ENCODE measurements at places on chromosomes 16 and 17.

GRCh38 chr16:77541165-77541564 lies 106.3 kb upstream of the ADAMTS18 start:
- no peak for DNase-seq

GRCh38 chr17:4165301-4166010 lies 22.5 kb downstream of the CYB5D2 start:
- DNase-seq: no peak

DNA sequence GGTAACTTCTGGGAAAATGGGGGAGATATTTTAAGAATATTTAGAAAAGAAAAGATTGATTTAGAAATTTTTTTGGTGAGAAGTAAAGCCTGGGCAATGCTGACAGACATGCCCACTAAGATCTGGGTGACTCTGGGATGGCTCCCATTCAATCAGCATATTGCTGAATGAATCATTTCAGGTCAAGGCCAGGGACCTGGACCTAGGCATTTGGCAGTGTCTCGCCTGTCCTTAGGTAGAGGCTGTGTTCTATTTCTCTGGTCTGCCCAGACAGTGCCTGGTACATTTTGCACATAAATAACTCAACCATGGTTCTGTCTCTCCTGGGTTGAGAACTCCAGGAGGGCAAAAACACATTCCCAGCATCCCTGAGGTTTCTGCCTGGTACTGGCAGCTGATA lies 39.9 kb downstream of the SMPD3 start:
- no peak for DNase-seq

- DNase-seq: no peak
These were observed 38.2 kb upstream of the NUDT7 start for GRCh38 chr16:77684181-77684526.

DNA sequence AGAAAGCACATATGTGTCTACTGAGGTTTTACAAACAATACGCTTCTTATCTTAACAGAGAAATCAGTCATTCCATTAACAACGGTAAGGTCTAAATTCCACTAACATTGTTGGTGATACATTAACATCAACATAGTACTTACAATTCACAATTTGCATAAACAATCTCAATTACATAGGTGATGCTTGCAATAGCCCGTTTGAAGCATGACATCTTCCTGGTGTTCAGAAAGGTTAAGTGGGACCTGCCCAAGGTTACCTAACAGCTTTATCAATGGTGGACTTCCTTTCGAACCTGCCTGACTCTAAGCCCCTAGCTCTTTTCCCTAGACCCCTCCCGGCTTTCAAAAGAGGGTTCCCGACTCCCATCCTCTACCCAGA lies 699 bp downstream of the FAM222B start:
- DNase-seq: no peak

GRCh38 chr17:51992864-51993416 lies 165.6 kb downstream of the CA10 start:
- DNase-seq: no peak

DNA sequence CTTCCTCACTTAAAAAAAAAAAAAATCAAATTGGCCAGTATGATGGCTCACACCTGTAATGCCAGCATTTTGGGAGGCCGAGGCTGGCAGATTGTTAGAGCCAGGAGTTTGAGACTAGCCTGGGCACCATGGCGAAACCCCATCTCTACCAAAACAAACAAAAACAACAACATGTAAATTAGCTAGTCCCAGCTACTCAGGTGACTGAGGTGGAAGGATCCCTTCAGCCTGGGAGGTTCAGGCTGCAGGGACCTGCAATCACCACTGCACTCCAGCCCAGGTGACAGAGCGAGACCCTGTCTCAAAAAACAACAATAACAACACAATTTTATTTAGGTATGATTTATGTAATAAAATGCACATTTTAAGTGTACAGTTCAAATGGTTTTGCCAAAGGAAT lies 6.3 kb upstream of the EPOP start:
- no peak for DNase-seq

DNA sequence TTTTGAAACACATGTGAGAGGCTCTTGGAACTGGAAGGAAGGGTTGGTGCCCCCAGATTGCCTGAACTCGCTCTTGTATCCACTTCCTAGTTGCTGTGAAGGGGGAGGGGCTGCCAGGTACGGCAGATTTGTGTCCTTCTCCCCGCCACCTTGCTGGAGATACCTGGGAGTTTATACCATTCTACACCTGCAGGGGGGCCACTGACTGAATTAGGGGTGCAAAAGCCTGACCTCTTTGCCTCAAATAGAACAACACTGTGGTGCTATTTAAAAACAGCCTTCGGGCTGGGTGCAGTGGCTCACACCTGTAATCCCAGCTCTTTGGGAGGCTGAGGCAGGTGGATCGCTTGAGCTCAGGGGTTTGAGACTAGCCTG lies 35.1 kb upstream of the IL34 start:
- DNase-seq: no peak

DNA sequence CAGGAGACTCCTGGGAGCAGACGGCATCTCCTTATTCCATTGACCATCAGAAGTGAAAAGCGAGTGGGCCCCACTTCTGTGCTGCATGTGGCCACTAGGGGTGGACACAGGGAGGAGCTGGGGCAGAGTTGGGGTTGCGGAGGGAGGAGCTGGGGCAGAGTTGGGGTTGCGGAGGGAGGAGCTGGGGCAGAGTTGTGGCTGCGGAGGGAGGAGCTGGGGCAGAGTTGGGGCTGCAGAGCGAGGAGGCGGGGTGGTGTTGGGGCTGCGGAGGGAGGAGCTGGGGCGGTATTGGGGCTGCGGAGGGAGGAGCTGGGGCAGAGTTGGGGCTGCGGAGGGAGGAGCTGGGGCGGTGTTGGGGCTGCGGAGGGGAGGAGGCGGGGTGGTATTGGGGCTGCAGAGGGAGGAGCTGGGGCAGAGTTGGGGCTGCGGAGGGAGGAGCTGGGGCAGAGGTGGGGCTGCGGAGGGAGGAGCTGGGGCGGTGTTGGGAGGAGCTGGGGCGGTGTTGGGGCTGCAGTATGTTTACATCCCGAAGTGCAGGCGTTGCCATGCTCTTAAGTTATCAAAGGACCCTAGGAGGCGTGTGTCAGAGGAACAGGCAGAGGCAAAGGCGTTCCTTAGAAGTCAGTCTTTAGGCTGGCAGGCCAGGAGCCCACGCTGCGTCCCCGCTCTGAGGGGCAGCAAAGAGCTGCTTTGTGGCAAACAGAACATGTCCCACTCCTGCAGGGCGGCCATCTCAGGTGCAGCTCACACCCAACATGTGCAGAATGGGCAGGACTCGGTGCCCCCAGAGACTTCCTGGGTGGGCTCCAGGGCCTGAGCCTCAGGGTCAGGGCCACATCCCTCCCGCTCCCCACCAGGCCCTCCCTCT lies 76.0 kb downstream of the ZNF778 start:
- DNase-seq: no peak

GRCh38 chr17:19384723-19385391 lies 2.1 kb downstream of the MFAP4 start:
- no peak for DNase-seq

- DNase-seq: no peak
These were observed 52.3 kb downstream of the NT5M start for GRCh38 chr17:17355426-17355825.

GRCh38 chr17:41505809-41506767 lies 676 bp upstream of the KRT13 start:
- no peak for DNase-seq

GRCh38 chr17:30343796-30344195 lies 9.9 kb upstream of the TMIGD1 start:
- no peak for DNase-seq

DNA sequence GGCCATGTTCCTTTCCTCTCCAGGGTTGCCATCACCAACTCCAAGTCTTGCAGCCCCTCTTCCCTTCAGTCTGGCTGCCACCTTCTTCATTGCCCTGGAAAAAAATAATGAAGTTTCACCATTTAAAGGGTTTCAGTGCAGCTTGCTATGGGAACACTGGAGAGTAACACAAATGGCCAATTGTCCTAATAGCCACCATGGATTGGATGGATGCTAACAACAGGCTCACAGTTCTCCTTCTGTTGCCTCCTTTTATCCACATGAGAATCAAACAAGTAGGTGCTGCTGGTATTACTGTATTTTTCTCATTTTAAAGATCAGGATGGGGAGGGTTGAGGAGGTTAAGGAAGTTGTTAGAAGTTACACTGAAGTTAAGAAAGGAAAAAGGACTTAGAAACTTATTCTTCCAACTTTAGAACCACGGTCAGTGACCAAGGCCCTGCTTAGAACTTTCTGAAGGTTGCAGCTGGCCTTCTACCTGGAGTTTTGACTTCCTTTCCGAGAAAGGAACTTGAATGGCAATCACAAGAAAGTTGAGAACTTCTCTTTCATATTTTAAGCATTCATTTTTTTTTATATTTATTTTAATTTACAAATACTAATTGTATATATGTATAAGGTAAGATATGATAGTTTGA lies 198.0 kb upstream of the MAF start:
- no peak for DNase-seq

DNA sequence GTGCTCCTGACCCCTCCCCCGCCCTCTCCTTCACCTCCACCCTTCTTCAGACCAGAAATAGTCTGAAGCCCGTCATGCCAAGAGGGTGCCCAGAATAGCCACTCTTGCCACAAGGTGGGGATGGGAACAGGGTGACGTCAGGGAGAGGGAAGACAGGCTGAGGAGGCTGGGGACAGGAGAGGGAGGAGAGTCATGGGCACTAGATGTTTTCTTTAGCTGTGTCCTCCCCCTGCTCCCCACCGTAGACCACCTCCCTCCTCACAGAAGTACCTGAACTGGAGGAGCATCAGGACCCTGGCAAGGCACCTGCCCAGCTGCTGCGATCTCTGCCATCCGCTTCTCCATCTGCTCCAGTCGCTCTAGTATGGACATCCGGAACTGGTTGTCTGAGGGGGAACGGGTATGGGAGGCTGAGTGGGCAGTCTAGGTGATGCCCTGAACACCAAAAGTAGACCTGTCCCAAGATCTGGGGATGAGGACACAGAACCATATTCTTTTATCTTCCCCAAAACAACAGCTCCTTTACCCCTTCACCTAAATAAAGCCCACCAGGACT lies 6.6 kb upstream of the SPAG7 start:
- DNase-seq: no peak

- DNase-seq: no peak
These were observed 99.0 kb downstream of the OR1D5 start for GRCh38 chr17:2964370-2964769.

- DNase-seq: no peak
These were observed 15.9 kb downstream of the CYB561 start for GRCh38 chr17:63430223-63430622.

DNA sequence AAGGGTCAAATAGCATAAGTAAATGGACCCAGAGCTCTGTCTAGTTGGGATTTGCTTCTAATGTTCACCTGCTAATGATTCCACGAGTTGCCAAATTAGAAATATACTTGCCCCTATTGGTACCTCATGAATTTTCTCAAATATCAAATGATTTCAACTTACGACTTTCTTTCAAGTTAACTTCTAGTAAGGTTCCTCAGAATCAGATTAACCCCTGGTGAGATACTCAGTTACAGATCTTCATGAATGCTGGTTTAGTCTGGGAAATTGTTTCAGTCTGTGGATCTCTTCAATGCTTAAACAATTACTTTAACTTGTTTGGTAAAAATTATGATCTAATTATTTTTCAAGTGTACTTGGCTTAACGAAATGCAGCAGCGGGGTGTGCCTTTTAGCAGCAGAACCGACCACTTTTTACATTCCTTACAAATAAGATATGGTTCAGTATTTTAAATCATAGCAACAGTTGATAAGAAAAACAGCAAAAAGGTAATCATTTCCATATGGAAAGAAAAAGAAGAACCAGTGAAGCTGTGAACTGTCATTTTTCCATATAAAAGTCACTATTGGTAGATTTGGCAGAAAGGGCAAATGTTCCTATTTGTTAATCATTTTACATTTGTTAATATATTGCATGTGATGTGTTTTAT lies 34.5 kb downstream of the TUBD1 start:
- no peak for DNase-seq

DNA sequence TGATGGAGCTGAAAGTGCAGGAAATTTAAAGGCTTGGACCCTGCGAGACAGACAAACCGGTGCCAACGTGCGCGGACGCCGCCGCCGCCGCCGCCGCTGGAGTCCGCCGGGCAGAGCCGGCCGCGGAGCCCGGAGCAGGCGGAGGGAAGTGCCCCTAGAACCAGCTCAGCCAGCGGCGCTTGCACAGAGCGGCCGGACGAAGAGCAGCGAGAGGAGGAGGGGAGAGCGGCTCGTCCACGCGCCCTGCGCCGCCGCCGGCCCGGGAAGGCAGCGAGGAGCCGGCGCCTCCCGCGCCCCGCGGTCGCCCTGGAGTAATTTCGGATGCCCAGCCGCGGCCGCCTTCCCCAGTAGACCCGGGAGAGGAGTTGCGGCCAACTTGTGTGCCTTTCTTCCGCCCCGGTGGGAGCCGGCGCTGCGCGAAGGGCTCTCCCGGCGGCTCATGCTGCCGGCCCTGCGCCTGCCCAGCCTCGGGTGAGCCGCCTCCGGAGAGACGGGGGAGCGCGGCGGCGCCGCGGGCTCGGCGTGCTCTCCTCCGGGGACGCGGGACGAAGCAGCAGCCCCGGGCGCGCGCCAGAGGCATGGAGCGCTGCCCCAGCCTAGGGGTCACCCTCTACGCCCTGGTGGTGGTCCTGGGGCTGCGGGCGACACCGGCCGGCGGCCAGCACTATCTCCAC lies at the start of gene NOG:
Gene NOG, plus strand, starts transcription at position 54 of the 674 bp plus-strand sequence. Its CDS starts 525 bp downstream, at position 579.
- DNase-seq: no peak

All from stimulated activated CD4-positive, alpha-beta T cell treated with anti-CD3 and anti-CD28 coated beads, Interleukin-1b, Interleukin-23, amount 100 ng/mL, for 1 hour (primary cell).